HEK293T (cell line): ENCODE measurements at places on chromosomes 12 and 14.

GRCh38 chr12:11749943-11750690 lies 100.6 kb downstream of the ETV6 start:
- DNase-seq = no peak

DNA sequence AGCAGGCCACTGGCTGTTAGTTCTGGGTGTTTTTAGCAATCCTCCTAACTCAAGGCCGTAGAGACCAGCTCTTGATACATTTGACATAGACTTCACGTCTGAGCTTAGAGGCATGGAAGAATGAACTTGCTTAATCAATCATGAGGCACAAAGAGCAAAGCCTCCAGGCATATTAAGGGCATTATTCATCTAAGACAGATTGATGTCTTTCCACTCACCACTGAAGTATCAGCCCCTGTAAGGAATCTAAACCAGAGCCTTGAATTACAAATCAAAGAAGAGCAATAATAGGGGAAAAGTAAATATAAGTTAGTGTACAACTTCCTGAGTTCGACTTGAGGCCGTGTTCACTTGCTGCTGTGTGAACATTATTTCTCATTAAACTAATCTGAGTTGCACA lies 1470.7 kb downstream of the AACS start:
- no peak for DNase-seq

DNA sequence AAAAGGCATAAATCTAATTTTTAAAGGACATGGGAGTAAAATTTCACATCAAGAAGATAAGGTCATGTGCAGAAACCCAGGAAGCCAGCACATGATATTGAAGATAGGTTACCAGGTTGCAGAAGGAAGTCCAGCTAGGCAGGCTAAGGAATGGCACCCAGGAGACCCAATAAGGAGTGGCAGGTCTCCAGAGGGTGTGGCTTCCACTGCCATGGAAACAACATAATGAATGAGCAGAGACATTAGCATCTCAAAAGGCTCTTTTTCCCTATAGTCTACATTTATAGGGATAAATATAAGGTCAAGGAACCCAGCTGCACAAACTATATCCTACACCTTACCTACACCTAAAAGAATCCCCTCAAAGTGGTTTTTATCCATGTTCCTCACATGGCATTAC lies 275.9 kb downstream of the RPS29 start:
- no peak for DNase-seq

DNA sequence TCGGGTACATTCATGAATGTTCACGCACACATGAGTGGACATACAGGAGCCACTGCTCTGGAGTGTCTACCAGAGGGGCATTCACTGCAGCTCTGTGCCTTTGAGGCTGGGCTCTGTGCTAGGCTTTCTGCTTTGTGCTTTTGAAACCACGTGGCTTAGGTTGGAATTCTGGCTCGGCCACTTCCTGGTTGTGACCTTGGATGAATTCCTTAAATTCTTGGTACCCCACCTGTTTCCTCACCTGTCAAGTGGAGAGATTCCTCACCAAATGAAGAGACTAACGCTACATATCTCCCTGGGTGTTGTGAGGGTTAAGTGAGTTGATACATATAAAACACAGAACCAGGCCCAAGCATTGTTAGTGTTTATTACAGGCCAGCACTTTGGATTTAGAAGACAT lies 842.8 kb downstream of the VRK1 start:
- DNase-seq = no peak

DNA sequence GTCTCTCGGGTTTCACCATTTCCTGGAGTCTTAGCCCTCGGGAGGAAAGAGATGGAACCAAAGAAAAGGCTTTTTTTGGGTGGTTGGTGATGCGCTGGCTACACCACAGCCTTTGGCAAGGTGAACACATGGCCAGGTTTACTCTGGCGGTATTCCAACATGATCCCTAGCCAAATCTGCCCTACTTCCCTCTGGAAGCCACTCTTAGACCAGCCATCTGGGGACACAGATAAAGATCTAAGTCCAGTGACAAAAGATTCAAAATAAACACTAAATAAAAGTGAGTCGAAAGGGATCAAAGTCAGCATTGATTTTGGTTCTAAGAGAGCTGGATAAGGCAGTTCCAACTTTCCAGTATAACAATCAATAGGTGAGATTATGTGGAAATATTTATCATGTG lies 694.5 kb downstream of the VRK1 start:
- DNase-seq = no peak

GRCh38 chr14:21238823-21239518 lies 30.3 kb downstream of the HNRNPC start:
- no peak for DNase-seq

GRCh38 chr12:6919588-6919987 lies 5.2 kb downstream of the ENO2 start:
- no peak for DNase-seq

DNA sequence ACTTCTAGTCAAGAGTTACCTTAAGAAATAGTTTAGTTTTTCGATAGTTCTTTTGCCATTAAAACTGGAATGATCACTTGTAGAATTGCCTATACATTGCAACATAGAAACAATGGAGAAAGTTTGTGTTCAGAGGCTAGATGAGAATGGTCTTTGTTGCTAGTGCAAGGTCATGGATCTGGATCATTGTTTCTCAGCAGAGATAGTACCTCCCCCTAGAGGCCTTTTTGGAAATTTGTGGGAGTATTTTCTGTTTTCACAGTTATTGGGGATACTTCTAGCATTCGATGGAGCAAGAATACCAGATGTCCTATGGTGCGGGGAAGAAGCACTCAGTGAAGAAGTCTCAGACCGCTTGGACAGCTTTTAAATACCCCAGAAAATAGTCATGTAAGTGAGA lies 138.8 kb upstream of the HMGA2 start:
- DNase-seq = peak; percentile 31

GRCh38 chr12:108939594-108939993 lies 59.7 kb downstream of the DAO start:
- peak; percentile 41 for DNase-seq

- no peak for DNase-seq
These were observed 191.5 kb downstream of the TMEM132C start for GRCh38 chr12:128458301-128458974.

DNA sequence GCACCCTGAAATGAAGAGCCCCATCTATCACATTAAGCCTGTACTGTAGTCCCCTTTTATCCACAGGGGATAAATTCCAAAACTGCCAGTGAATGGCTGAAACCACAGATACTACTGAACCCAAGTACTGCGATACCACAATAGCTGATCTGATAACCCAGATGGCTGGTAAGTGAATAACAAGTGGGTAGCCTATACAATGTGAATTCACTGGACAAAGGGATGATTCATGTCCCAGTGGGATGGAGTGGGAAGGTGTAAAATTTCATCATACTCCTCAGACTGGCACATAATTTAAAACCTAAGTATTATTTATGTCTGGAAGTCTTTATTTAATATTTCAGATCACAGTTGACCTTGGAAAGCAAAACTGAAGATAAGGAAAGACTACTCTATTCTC lies 201.3 kb downstream of the GPHN start:
- DNase-seq = no peak

DNA sequence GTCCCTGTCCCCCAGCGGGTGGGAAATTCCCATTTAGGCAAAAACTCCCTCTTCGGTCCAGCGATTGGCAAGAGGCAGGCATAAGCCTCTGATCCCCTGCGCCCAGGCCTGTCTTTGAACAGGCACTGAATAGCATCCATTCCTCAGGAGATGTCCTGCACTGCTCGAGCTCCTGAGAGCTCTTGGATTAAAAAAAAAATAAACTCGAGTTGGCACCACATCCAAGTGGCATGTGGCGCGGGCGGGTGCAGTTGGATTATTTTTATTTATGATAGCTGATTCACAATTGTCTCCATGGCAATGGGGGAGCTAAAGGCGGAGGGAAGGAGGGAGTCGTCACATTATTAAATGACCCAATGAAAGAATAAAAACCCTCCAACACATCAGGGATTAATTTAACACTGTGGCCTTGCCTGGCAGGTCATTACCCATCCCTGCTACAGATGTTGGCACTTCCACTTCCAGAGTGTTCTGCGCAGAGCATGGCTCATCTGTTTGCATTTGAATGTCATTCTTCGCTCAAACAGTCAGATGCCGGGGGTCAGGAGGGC lies 207.2 kb downstream of the AACS start:
- no peak for DNase-seq

DNA sequence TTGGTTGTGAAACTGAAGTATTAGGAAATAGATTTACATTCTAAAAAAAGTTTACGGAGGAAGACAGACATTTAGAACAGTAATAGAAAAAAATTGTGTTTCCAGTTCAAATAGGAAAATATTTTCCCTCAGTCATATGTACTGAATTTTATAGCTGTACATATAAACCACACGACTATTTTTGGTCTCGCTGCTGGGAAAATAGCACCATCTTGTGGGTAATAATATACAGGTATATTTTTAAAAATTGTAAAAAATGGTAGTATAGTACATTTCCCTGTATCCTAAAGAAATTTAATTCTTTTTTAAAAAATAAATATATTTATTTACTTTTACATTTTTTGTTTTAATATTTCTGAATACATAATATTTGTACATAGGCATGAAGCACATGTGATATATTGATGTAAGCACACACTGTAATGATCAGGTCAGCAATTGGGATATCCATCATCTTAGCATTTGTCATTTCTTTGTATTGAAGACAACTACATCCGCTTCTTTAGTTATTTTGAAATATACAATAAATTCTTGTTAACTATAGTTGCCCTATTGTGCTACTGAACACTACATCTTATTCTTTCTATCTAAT lies 168.6 kb downstream of the ALX1 start:
- DNase-seq = no peak

- DNase-seq = no peak
These were observed 19.2 kb upstream of the ABCD2 start for GRCh38 chr12:39638840-39639239.

GRCh38 chr14:91374287-91374878 lies 43.2 kb downstream of the CCDC88C start:
- no peak for DNase-seq

DNA sequence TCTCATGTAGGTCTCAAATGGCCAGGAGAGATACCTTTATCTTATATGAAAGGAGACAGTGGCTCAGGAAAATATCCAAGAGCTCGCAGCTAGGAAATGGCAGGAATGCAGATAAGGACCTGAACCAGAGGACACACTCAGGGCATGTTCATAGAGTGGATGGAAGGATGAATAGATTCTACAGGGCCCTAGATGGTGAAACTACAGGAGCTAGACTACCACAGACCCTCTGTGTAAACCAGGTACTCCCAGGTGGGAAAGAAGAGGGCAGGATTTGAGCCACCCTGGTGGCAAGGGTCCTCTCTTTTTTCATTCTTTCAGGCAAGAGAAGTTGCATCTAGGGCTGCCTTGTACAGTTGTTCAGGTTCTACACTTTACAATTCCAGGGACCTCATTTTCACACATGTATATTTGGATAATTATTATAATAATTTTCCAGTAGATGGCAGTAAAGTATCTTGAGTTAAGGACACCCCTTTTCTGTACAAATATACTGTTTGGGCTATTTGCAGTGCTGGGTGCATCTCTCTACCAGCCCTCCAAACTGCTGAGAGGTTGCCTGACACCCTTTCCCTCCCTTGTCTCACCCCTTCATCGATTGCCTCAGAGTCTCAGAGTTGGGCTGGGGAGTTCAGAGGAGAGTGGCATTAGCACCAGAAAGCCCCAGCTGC lies 10.5 kb upstream of the ZDHHC22 start:
- no peak for DNase-seq

GRCh38 chr12:12180575-12180974 lies 86.3 kb downstream of the LRP6 start:
- DNase-seq = no peak

- DNase-seq = peak; percentile 24
These were observed at the start of gene HSPB8 for GRCh38 chr12:119178544-119179334. HSPB8 (plus strand) TSS chr12:119178931; CDS start chr12:119179313, 382 bp downstream.

GRCh38 chr12:112238441-112238840 lies 113.1 kb downstream of the TRAFD1 start:
- no peak for DNase-seq

GRCh38 chr12:39157696-39158342 lies 252.4 kb upstream of the CPNE8 start:
- DNase-seq = no peak

DNA sequence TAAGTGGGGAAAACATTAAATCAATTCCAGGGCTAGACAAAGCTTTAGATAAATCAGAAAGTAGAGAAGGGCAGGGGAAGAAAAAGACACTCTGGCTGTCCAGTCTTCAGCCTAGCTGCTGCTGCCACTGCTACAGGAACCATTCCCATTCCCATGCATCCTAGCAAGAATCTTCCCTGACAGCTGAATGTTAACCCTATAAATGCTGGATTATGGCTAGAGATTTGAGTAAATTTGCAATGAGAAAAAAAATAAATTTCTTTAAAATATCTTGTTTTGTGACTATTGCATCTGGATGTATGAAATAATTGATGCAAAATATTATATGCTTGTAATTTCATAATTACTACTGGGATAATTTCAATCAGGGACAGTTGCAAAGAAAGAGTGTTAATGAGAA lies 15.0 kb upstream of the CDKN3 start:
- DNase-seq = no peak

GRCh38 chr14:96271421-96271762 lies 15.4 kb downstream of the BDKRB1 start:
- DNase-seq = no peak

DNA sequence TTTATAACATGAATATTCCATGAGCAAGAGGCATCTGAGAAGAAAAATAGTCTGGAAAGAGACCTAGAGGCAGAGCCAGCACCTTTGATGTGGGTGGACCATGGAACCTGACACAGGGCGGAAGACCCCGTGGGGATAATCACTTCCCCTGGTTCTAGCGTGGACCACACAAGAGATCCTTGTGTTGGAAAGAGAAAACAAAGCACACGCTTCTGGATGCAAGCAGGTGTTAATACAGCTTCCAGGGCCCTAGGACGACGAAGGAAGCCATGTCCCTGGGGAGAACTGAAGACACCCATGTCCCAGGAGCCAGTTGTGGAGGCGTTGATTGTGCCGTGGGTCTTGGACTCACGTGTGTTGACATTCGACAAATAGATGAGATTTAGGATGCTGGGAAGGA lies 102.9 kb downstream of the ADGRD1 start:
- no peak for DNase-seq

DNA sequence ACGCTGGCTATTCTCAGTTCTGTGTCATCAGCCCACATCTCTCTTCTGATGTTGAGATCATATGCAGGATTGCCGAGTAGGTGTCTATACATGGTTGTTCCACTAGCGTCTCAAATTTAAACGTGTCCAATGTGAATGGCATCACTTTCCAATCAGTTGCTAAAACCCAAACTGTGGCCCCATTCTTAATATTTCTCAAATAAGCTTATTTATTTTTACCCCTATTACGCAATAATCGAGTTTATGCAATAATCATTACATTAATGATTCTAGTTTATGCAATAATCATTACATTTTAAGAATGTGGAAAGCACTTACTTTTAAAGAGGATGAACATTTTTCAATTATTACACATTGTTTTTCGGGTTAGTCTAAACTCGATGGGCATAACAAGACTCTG lies 47.8 kb downstream of the ACSS3 start:
- no peak for DNase-seq

GRCh38 chr14:31429791-31430190 lies 9.4 kb upstream of the HEATR5A start:
- no peak for DNase-seq

- DNase-seq = no peak
These were observed 135.6 kb downstream of the SLC25A21 start for GRCh38 chr14:37036669-37037341.
